ENCODE measurements at places on chromosomes 4 and X.
A peak's percentile ranks its signal among the peaks of the same experiment; 100 is the strongest.

GRCh38 chr4:62709618-62710252, 1509.6 kb downstream of the ADGRL3 start:
- DNase-seq: peak; percentile 25

DNA sequence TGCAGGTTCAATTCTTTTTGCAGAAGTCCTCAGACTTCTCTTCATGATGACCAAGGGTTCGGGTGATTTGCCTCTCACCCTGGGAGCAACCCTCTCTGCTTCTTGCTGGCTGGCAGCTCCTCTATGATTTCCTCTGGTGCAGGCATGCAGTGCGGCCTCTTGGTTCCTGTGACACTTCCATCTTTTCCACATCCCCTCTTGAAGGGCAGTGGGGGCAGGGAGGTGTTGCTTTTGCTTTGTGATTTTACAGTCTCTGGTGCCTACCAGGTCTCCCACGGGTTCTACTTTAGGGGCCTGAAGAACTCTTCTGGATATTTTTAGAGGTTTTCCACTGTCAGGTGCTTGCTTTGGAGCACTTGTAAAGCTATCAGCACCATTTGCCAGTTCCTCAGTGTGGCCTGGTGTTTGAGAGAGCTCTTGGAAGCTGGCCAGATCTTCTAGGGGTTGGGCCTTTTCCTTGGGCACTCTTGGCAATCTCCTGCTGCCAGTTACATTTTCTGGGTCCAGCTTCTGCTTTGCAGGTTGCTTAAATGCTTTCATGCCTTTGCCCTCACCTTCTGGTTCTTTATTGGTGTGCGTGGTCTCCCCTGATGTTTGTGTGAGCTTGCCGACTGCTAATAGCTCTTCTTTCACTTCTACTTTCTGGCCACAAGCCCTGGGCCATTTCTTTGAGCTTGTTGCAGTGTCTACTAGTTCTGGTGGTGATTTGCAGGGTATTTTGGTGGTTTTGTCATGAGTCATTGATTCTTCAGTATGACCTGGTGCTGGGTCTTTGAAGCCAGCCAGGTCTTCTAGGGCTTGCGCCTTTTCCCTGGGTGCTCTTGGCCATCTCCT, 11.5 kb upstream of the CHST7 start:
- DNase-seq: no peak

DNA sequence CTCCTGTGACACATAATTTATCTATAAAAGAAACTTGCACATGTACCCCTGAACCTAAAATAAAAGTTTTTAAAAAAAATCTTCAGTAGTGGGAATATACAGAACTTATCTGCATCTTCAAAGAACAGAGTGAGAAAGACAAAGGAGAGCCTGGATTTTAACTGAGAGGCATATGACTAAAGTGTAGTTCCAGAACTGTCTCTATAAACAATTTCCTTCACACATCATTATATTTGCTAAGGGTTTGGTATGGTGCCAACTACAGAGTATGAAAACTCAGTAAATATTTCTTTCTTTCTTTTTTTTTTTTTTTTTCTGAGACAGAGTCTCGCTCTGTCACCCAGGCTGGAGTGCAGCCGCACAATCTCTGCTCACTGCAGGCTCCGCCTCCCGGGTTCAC, 49.9 kb upstream of the NFKB1 start:
- no peak for DNase-seq

DNA sequence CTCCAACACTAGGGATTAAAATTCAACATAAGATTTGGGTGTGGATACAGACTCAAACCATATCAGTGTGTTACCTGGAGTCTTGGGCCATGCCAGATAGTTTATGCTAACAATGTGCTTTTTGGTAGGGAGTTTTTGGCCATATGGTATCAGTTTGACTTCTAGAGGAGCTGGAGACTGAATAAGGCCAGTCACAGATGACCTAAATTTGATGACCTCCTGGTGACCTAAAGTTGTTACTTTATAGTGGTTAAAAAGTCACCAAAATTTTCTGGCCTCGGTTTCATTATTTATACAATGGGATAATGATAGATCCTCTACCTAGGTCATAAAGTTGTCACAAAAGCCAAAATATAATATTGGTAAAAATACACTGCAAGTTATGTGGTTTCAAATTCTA, 877.1 kb downstream of the RAPGEF2 start:
- DNase-seq: no peak

GRCh38 chrX:136041254-136041812, 56.1 kb downstream of the SLC9A6 start:
- DNase-seq: no peak

- no peak for DNase-seq
Observed at GRCh38 chr4:118340109-118340508, 12.7 kb downstream of the PRSS12 start.
